ENCODE measurements at places on chromosomes 1 and 21.

GRCh38 chr1:100232156-100232555, 17.5 kb downstream of the DBT start:
- DNase-seq = no peak

DNA sequence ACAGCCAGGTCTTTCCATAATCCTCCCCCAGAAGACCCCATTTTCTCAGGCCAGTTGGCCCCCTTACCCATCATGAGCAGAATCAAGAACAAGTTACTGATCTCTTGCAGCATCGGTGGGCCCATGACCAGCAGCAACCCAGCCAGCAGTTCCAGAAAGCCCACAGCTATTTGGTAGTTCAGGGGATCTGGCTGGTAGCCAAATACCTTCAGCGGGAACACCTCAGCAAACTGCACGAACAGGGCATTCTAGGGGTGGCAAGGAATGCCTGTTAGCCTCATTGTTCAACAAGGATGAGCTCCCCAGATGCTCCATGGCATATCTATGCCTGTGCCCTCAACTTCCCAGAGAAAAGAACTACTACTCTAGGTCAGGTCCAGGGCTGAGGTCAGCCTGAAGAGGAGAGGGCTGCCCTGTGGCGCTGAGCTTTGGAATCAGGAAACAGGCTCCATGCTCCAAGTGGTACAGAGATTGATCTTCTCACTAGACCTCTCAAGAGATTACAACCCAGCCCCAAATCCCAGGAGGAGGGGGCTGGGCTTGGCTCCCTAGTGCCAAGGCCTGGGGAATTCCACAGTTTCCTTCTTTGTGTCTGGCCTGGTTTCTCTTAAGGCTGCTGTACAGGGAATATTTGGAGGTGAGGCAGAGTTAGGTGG, 1.3 kb downstream of the TMEM35B start:
- no peak for DNase-seq

DNA sequence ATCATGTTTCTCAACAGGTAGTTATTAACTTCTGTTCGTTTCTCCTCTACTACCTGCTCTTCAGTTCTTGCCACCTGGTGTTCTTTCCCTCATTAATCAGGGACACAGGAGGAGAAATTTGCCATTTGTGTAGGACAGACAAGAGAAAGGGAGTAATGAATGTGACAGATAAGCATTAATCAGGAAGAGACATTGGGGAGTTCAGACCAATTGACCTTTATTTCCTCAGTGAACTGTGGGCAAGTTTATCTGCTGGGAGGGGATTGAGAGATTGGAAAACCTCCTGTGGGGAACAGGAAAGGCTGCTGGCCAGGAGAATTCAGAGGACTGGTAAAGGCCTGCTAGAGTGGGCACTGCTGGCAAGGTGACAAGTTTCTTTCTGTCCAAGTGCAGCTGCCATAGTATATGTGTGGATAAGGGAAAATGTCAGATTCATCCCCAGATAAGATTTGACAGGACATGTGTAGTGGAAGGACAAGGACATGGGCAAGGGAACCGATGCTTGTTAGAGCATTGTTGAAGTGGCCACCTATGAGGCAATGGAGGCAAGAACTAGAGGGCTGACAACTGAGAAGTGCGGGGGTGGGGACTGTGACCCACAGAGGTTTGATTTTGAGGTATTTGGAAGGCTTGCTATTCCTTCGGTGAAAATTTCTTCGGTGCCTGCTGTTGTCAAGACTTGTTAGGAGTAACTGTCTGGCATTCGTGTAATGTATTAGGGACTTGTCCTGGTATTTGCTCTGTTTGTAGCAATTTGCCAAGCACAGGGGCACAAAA, 12.6 kb downstream of the SZT2 start:
- no peak for DNase-seq

GRCh38 chr1:219123036-219123435, 50.6 kb upstream of the LYPLAL1 start:
- DNase-seq = no peak

GRCh38 chr1:52237430-52237829, 95.5 kb downstream of the ZFYVE9 start:
- DNase-seq = no peak

DNA sequence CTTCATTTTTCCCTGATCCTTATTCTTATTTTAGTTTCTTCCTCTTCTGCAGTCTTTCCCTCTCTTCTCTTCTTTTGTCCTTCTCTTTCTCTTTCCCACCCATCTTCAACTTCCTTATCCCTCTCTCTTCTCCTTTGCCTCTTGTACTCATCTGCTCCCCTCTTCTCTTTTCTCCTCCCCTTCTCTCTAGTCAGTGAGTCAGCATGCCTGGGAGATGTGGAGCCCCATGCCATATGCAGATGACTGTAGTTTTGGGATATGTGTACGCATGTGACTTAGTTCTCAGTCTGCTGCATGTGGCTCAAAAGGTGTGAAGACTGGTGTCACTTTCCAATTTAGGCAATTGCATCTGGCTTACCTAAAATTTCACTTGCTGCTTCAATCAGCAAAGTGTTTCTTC, 10.4 kb downstream of the DNAJC6 start:
- no peak for DNase-seq

GRCh38 chr1:231507476-231508355, 20.8 kb upstream of the TSNAX start:
- no peak for DNase-seq

DNA sequence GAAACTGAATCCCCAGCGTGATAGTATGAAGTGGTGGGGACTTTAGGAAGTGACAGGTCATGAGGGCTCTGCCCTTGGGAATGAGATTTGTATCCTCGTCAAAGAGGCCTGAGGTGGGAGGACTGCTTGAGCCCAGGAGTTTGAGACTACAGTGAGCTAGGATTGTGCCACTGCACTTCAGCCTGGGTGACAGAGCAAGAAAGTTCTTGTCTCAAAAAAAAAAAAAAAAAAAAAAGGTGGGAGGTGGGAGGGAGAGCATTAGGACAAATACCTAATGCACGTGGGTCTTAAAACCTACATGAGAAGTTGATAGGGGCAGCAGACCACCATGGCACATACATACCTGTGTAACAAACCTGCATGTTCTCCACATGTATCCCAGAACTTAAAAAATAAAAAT, 24.0 kb upstream of the RERE start:
- DNase-seq = no peak

DNA sequence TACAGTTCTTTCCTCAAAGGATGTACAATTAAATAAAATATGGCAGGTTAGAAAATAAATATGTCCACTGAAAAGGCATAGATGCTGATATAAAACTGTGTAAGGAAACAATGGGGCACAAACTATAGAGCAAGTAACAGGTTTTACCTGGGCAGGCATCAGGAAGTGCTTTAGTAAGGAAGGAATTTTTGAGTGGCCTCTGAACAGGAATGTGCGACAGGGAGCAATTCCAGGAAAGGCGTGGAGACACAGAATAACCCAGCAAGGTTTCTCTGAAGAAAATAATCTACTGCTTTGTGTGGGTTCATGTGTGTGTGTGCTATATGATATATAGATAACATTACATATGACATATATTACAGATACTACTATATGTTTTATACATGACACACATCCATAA, 128.4 kb downstream of the RGS21 start:
- no peak for DNase-seq

- no peak for DNase-seq
Measured at GRCh38 chr1:33984906-33985565, 121.2 kb downstream of the HMGB4 start.

GRCh38 chr1:107930292-107930691, 34.7 kb downstream of the VAV3 start:
- DNase-seq = no peak

DNA sequence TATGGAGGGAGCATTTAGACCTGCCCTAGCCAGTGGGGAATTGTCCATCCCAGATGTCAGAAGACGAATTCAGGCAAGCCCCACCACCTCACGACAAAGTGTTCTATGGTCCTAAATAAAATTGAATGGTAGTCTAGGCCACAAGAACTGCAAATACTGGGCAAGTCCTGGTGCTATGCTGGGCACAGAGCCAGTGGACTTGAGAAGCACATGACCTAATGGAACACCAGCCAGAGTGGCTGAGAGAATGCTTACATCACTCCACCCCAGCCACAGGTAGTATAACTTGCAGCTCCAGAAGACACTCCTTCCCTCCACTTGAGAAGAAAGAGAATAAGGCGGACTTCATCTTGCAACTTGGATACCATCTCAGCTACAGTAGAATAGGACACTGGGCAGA, 567.3 kb upstream of the CXADR start:
- no peak for DNase-seq

DNA sequence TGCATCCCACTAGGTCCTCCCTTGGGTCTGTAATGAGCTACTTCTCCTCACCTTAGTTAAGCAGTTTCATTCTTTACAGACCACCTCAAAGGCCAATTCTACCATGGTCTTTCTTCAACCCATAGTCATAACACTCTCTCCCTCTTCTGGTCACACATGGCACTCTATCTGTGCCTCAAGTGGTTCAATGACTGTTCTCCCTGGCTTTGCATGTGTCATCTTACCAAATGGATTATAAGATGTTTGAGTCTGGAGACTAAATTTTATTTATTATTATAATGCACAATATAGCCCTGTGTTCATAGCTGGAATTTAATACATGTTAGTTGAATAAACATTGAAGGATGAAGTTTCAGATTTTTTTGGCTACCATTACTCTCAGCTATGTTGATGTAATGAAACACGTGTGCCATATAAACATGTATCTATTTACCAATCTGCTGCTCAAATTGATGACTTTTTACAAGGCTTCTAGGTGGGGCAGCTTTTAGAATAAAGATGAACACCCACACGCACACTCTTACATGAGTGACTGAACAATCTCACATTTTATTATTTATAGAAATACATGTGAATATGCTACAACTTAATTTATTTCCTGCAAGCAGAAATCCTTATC, 102.1 kb downstream of the RUNX1 start:
- DNase-seq = no peak

DNA sequence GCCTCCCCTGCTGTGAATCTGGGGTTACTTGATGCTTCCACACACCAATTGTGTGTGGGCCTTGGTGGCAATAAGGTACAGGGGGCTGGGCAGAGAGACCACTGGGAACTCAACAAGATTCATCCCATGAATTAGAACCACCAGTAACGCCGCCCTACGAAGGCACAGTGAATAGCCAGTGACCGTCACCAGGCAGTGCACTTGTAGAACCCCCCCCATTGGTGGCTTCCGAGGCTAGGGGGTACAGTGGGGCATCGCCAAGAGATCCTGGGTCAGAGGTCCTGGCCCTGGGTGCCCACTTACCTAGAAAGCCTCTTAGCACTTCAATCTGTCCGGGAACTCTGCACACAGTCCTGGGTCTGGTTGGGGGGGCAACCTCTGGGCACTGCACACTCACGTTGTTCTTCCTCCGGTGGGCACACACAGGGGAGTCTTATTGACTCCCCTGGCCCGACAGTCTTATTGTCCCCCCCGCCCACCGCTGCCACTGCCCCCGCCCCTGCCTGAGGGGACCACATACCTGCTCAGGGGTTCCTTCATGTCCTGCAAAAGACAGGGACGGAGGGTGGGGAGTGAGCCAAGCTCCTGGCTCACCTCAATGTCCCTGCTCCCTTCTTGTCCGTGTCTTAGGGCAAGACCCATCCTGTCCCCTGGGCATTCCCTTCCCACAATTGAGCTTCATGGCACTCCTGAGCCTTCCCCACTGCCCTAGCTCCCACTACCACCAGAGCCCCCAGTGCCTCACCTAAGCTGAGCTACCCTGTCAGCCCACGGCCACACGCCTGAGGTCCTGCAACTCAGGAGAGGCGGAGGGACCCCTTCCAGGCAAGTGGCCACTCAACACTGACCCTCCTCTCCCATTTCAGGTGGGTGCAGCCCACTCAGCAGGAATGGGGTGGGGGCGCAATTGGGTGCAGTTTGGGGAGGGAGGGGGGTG, 2.5 kb upstream of the TRIM11 start:
- no peak for DNase-seq

DNA sequence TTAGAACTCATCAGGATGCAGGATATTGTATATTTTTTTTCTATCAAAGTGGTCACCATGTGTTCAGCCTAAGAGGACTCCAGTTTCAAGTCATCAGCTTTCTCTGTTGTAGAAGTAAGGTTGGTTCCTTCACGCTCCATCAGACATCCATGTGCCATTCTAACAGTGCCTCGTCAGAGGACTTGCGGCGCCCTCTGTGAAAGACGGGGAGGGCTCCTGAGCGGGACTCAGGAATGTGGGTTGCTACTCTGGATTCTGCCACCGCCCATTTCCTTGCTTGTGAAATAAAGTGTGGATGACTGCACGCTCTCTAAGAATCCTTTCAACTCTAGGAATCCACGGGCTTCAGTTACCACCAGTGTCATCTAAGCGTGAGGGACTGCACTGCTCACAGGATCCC, 593.5 kb downstream of the KIF26B start:
- DNase-seq = no peak

DNA sequence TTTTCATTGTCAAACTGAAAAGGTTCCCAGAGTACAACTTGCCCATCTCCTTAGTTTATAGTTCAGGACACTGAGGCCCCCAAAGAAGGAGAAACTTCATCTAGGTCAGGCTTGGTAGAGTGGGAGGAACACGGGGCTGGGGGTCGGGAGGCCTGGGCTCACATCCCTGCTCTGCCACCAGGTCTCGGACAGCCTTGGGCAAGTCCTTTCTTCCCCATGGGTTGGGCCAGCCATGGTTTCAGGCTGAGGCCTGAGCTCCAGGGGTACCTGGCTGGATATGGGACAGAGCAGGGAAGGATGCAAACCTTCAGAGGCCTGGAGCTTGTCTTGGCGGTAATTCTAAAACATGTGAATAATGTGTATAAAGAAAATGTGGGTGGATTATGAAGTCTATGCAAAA, 17.0 kb downstream of the FOXO6 start:
- DNase-seq = no peak

DNA sequence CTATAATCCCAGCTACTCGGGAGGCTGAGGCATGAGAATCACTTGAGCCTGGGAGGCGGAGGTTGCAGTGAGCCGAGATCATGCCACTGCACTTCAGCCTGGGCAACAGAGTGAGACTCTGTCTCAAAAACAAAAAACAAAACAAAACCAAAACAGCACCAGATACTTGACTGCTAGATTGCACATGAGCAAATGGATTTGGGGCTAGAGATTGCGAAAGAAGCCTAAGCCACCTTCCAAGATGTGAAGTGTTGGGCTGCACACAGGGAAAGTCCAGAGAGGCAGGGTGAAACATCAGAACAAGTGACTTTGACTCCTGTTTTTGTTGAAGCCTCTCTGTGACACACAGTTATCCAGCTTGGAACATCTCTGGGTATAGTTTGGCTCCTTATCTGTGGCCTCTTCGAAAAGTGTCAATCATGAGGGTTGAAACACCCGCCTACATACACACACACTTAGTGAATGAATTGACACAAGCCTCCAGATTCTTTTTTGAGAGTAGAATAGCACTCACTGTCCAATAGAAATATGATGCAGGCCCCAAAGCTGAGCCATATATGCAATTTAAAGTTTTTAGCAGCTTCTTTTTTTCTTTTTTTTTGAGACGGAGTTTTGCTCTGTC, 34.2 kb upstream of the GPR137B start:
- no peak for DNase-seq

- DNase-seq = no peak
Measured at GRCh38 chr1:209455145-209455544, 128.4 kb upstream of the CAMK1G start.

Data from stimulated activated CD8-positive, alpha-beta memory T cell treated with anti-CD3 and anti-CD28 coated beads, Interleukin-4, amount 100 ng/mL, for 4 hours (primary cell).